GM10248 (cell line): ENCODE measurements at places on chromosomes 16 and 17.

- no peak for DNase-seq
Observed at GRCh38 chr16:62921904-62922303, 885.7 kb upstream of the CDH8 start.

GRCh38 chr16:12582696-12583095 is 221.0 kb downstream of the CPPED1 start:
- no peak for DNase-seq

DNA sequence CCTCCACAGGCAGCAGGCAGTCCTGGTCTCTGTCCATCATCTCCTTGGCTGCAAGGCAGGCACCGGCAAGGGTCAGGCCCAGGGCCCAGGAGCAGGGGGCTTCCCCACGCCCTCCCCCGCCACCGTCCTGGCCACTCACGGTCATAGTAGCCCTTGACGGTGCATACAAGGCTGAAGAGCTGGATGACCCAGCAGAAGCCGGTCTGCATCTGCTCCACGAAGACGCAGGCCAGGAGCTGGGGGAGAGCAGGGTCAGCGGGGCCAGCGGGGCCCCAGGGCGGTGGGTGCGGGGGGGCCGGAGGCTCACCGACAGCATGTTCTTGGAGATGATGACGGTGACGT is 20.1 kb downstream of the CTU2 start:
- DNase-seq, result no peak

DNA sequence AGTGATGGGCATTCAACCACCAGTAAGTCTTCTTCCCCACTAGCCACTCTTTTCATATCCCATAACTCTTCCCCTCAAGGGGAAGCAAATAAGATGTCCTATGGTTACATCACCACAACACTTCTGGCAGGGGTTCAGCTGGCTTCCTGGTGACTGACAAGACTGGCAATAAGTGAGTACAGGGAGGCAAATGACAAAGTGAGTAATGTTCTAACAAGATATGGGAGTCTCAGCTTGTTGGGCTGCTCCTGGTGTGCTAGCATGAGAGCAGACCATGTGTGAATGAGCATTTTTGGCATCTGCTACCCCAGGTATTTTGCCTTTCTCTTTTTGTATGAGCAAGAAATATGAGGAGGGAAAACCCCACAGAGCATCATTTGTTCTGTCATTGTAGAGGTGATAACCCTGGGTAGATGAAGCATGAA is 9.9 kb downstream of the TMIGD1 start:
- DNase-seq, result peak; percentile 31

- peak; percentile 76 for DNase-seq
Observed at GRCh38 chr17:63911657-63912100, 621 bp upstream of the CSHL1 start.

DNA sequence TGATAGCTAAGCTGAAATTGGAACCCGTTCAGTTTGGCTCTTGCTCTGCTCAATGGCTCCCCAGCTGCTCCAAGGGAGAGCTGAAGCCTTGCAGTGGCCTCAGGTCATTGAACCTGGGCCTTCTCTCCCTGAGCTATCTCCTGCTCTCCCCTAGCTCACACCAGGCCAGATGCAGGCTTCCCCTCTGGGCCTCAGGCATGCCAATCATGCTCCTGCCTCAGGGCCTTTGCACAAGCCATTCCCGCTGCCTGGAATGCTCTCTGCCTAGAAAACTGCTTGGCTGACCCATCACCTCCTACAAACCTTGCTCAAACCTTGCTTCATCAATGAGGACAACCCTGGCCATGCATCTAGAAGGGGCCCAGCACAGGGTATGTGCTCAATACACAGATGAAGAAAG is 16.7 kb upstream of the KRTAP17-1 start:
- no peak for DNase-seq

- DNase-seq, result no peak
Observed at GRCh38 chr17:70597774-70598173, 428.4 kb downstream of the KCNJ2 start.

DNA sequence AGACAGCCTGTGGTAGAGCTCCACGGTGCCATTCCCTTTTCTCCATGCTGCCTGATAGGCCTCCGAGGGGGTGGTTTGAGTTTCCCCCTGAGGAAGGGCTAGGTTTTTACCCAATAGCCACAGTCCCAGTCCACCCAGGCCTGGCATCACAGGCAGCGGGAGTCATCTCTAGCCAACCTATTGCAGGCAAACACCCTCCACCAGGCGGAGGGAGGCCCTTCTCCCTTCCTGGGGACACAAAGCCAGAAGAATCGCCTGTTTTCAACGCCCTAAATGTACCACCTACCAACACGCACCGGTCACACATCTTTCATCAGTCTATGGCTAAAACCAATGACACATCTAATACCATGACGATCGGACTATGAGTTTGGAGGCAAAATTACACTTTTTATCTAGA is 7.4 kb downstream of the CSNK1D start:
- no peak for DNase-seq

DNA sequence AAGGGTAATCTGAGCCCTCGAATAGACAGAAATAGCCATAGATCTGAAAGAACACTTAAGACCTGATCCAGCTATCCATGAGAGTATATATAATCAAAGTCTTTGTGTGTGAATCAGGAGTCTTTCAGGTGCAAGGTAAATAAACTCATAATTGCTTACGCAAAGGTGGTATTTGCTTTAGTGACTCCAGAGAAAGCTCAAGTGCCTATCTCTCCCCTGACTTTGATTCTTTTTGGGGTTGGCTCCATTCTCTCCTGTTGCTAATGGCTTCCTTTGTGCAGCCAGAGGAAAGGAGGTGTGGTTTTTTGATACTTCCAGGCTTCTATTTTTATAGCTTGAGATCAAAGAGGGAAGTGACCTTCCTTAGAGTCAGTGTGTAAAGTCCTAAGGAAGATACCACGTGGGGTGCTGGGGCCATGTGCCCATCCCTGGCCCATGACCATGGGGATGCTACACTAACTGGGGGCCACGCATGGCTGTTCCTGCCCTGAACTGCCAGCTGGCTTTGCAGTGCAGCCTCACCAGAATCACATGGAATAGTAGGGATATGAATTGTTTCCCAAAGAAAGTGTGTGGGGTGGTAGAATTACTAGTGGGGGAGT is 45.8 kb downstream of the TENT4B start:
- DNase-seq, result no peak

- no peak for DNase-seq
Observed at GRCh38 chr16:53711390-53711789, 7.4 kb downstream of the FTO start.

DNA sequence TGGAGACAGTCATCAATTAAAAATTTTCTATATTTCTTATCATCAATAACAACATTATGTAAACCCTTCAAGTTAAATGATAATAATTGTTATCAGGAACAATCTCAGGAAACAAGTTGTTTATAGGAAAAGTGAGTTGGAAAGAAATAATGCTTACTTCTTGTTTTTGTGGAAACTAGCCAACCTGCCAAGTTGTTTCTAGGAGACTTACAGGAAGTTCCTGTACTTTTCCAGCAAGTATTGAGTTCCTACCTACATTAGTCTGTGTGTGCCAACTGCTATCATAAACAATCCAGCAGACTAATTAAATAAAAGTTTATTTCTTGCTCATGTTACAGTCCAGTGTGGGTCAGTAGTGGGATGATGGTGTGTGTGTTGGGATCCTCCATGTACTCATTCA is 1.6 kb upstream of the CCL14 start:
- DNase-seq, result no peak

DNA sequence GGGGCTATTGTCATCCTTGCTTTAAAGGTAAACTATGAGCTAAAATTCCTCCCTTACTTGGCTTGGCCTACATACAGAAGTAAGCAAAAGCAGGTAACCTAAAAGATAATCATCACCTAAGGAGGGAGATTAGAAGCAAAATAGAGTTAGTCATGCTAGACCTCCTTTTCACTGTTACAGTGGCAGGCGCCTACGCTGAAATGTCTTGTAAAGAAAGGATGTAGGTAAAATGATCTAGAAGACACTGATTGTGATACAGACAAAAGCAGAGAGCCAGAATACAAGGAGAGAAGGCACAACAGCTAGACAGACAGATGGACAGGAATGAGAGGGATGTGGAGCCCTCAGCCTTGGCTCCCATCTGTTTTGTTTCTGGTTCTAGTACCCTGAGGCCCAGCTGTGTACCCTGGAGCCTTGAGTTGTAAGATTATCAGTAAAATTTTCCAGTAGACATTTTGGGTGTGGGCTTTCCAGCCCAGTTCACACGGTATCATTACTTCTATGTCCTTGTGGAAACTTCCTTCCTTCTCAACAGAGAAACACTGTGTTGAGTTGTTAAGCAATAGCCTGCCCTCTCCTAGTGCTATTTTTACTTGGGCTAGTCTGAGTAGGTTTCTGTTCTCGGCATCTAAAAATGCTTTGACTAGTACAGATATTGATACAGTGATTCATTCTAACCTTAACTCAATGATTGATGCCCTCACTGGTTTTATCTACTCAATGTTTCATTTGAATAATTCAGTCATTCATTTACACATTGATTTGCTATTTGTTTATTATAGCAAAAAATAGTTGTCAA is 7.7 kb upstream of the C16orf78 start:
- no peak for DNase-seq
